HepG2 (cell line): ENCODE measurements at places on chromosomes 5 and 9.

- DNase-seq: no peak
These were observed 422.1 kb upstream of the PIK3R1 start for GRCh38 chr5:67793418-67793817.

- no peak for DNase-seq
These were observed 310.4 kb downstream of the SLF1 start for GRCh38 chr5:94928891-94929290.

GRCh38 chr5:135481387-135481786, 29.2 kb upstream of the TIFAB start:
- no peak for DNase-seq

DNA sequence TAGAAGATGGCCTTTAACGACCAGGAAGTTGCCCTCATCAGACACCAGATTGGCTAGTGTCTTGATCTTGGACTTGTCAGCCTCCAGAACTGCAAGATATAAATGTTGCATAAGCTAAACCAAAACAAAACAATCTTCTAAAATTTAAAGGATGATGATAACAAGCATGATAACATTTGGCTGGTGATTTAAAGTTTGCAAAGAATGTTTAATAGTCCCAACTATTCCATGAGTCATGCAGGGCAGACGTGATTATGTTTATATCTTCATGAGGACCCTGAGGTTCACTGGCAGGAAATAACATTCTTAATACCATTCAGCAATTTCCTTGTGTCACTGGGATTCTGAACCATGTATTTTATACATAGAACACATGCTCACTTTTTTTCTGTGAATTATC, 319.8 kb downstream of the HCN1 start:
- DNase-seq: no peak

DNA sequence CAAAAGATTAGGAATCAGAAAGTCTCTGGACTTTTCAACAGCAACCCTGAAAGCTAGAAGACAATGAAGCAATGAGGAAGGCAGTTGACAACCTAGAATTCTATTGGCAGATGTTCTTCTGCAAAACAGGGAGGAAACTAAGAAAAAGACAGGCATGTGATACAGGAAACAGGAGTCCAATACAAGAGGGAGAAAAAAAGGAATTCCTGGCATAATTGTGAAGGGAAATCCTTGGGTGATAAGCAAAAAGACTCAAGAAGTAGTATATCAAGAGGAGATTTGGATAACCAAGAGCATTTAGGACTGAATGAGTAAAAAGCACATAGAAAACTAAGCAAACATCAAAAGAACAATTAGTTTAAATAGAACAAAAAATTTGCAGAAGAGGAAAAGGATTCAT, 58.6 kb downstream of the LPAR1 start:
- no peak for DNase-seq

GRCh38 chr9:77725820-77726219, 77.7 kb upstream of the GNA14 start:
- no peak for DNase-seq

- no peak for DNase-seq
These were observed 2.3 kb downstream of the SUSD3 start for GRCh38 chr9:93060746-93061259.

- no peak for DNase-seq
These were observed 35.8 kb upstream of the SPARC start for GRCh38 chr5:151722546-151722945.
